Kidney capillary endothelial cell (primary cell): ENCODE measurements at places on chromosomes 2 and 18.

- no peak for DNase-seq
These were observed 200.4 kb downstream of the MEMO1 start for GRCh38 chr2:31810200-31810917.

DNA sequence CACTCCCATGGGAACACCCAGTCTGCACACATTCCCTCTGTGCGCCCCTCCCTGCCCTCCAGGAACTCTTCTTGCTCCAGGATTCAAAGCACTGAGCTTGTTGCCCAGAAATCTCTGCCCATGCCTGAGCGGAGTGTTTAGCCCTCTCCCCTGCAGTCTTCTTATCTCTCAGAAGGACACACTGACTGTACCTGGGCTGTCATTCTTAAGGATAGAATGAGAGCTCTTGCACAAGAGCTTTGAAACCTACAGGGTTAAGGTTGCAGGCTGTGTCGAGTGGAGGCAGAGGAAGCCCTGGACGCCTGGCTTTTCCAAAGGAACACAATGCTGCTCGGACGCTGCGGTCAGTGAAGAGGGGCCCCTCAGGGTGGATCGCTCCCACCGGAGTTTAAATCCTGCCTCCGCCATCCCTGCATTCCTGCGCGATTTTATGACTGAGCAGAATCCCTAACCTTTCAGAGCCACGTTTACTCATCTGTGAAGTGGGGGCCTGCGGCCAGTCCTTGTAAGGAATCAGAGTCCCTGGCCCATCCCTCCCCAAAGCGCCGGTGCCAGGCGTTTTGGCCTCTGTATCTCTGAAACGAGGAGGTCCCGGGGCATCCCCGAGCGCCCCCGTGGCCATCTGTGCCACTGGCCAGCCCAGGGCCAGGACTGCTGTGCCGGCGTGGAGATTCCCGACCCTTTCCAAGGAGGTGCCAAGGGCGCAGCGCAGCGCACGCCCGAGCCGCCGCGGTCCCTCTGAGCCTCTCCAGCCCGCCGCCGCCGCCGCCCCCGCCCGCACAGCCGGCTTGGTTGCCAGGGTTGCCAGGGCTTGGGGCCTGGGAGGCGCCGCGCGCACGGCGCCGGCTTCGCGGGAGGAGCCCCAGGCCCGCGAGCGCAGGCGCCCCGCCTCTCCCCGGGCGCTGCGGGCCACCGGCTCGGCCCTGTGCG is 58.9 kb downstream of the FAM168B start:
- no peak for DNase-seq

DNA sequence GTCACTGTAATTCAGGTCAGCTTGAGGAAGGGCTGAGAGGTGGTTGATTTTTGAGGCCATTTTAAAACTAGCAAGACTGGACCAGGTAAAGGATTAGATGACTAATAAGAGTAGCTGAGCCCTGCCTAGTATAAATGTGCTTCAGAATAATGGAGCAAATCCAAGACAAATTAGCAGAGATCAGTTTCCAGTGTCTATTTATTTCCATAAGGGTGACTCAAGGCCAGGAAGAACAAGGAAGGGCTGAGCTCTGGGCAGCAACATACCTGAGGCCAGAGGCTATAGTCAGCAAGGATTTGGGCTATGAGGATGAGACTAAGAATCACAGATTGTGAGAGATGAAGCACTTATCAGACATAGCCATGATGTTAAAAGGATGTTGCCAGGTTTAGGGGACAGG is 339.0 kb upstream of the LRRTM1 start:
- DNase-seq = no peak

DNA sequence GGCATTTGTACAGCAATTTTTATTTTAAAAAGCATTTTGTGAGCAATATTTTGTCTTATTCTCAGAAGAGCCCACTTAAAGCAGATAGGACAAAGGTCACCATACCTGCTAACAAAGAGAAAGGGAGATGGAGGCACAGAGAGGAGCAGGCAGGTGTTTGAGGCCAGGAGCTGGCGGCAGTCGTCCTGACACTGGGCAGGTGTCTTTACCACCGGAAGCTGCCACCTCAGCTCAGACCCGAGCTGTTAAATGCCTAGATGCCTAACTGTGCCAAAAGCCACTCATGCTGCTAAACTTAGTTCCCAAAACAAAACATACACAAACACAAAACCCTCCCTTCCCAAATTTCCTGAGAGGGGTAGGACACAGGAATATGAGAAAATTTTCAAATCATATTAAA is 120.9 kb downstream of the CNTNAP5 start:
- DNase-seq = no peak

GRCh38 chr2:238574490-238575271 is 148.0 kb downstream of the ASB1 start:
- DNase-seq = no peak

DNA sequence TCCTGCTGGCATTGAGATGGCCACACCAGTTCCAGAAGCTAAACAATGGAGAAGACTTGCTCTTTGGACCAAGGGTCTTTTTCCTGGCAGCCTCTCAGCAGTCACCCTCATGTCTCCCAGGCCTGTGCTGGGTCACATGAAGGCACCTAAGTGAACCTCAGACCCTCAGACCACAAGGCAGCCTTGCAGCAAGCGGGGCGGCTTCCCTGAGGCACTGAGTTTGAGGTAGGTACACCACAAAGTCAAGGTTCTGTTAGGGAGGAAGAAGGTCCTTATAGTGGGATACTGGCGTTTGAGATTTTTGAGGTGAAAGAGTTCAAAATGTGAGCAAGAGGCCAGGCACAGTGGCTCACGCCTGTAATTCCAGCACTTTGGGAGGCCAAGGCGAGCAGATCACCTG is 8.5 kb upstream of the PRELID3A start:
- DNase-seq = no peak

DNA sequence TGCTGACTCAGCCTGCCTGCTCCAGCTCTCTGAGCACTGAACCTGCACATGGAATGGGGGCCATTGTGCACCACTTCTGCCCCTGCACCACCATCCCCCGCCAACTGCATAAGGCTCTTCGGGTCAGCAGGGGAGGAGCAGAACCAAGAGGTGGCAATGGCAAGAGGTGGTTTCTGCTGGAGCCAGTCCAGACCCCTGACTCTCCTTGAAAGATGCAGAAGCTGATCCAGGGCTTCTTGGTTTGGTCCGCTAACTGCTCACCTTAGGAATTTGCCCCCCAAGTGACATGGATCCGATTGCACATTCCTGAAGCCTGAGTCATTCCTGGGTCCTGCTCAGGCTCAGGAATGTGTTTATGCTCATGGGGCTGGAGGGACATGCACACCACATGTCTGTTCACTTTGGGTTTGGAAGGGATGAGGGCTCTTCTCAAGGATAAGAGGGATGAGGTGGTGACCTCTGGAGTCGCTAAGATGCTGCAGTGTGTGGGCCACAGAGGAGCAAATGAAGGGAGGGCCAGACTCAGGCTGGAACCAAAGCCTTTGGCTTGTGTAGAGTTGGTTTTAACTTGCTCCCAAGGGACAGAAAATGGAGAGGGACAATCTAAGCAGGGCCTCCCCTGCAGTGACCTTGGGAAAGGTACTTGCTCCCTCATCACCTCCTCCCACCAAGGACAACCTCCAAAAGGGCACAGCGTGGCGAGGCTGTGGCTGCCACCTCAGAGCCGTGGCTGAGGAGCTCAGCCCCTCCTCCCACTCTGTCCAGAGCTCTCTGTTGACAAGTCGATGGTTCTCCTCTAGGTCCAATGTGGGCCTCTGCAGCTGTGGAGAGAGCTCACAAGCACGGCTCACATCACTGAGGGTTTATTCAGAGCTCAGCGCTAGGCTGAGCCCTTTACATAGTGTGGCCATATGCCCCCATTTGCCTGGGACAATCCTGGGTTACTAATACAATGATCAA is 66.2 kb downstream of the HS1BP3 start:
- peak; percentile 95 for DNase-seq

DNA sequence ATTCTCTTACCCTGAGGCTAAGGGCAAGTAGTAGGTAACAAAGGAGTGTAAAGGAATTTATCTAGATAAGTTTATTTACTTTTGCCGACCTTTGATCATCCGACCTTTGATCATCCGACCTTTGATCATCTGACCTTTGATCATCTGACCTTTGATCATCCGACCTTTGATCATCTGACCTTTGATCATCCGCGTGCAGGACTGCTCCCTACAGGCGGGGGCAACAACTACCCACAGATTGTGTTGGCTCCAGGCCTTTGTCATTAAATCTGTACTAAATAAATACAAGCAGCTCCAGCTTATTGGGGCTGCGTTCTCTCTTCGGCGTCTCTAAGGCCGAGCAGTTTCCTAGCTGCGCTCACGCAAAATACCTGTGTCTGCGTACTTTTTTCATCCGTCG is 56.6 kb downstream of the ZNF638 start:
- no peak for DNase-seq

- peak; percentile 86 for DNase-seq
These were observed 123.0 kb downstream of the ACAA2 start for GRCh38 chr18:49690312-49690711.
